ENCODE measurements at places on chromosomes 7 and 10. TPM values are rescaled to one million over a fixed set of nuclear protein-coding genes. Genes with fewer than 3 reads are reported as not detected.

The PHKG1 gene
- 3.6 TPM for total RNA-seq

The PRSS1 gene
- total RNA-seq = not detected

The WNT8B gene
- not detected for total RNA-seq

The CC2D2B gene
- total RNA-seq = 2.0 TPM

The CHRM2 gene
- total RNA-seq = 9.4 TPM

The COX19 gene
- 16.4 TPM for total RNA-seq

The CALY gene
- total RNA-seq = 4.7 TPM

The TUBB8 gene
- not detected for total RNA-seq

DNA sequence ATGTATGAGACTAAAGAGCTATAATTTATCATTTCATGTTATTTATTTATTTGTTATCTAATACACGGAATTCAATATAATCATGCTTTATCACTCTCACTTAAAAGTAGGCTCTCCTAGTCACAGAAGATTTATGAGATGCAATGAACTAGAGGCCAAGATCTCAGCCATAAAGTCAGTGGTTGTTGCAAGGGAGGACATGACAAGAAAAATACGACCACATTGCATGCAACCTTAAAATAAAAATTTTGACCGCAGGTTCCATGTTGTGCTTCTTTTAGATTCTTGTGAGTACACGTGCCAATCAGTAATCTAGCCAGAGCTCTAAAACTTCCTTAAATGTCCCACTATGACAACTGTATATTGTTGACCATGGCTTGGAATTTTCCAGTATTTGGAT, 75.9 kb upstream of the SP8 start:
- no peak for DNase-seq

DNA sequence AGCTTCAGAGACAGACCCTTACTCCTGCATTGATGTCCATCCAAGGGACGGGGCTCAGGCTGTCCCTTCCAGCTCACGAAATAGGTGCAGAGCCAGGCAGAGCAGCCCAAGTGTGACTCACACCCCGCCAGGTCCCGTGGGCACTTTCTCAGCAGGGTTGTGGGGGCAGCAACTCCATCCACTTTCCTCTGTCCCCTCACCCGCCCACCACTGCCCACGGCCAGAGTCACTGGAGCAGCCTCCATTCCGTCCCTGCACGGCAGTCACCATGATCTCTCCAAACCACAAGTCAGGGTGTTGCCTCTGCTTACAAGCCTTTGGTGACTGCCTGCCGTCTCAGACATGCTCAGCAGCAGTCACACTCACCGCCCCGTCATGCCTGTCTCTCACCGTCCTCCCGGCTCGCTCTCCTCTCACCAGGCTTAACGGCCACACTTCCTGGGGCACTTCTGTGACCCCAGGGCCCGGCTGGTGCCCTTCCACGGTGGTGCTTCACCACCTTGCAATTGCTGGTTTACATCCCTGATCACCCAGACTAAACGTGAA, 39.3 kb downstream of the CALML3 start:
- no peak for DNase-seq

DNA sequence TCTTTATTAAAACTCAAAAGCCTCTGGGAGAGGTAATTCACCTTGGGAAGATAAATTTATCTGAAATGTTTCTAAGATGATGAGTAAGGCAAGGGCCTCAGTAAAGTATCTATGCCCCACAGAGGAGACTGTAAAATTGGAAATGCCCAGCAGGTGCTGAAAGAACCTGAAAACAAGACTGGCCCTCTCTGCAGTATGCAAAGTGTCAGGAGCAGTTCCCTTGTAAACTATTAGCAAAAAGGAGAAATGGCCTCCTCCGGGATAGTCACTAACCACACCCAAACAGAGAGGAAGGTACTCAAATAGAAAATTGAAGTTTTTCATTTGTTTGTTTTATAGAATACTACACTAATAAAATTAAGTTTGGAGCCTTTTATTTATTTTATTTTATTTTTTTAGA, 81.2 kb downstream of the FZD1 start:
- no peak for DNase-seq

- DNase-seq = peak; percentile 3
These were observed 9.3 kb downstream of the RPP38 start for GRCh38 chr10:15106352-15107013.

DNA sequence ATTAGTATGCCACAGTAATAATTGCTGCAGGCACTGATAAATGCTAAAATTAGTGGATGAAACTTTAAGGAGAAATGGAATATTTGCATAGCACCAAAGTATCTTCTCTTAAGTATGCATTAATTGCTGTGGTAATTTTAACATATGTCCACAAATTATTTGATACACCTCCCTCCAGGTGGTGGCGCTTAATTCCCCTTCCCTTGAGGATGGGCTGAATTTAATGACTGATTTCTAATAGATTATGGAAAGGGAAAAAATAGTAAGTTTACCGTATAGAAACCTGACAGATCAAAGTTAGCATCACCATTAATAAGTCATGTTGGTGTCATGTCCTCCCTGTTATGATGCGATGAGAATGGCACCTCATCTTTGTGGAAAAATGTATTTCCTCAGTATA, 519.2 kb downstream of the TFEC start:
- DNase-seq = no peak

GRCh38 chr10:30701451-30702173, 72.1 kb upstream of the LYZL2 start:
- no peak for DNase-seq

DNA sequence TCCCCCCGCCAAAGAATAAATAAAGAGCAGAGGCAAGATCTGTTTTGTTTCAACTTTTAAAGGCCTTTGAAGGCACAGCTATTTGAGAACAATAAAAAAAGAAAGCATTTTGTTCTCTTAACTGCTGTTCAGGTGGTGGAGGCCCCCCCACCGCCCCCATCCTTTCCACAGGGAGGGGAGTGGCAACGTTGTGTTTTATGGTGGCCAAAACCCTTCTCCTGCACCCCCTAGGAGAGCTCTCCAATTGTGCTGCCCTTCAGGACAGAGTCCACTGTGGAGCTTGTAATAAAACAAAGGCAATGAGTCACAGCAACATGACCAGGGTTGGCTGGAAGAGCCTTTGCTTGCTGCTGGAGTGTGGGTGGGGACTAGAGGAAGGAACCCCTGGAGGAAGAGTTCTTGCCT, 987.9 kb downstream of the KCNMA1 start:
- no peak for DNase-seq

DNA sequence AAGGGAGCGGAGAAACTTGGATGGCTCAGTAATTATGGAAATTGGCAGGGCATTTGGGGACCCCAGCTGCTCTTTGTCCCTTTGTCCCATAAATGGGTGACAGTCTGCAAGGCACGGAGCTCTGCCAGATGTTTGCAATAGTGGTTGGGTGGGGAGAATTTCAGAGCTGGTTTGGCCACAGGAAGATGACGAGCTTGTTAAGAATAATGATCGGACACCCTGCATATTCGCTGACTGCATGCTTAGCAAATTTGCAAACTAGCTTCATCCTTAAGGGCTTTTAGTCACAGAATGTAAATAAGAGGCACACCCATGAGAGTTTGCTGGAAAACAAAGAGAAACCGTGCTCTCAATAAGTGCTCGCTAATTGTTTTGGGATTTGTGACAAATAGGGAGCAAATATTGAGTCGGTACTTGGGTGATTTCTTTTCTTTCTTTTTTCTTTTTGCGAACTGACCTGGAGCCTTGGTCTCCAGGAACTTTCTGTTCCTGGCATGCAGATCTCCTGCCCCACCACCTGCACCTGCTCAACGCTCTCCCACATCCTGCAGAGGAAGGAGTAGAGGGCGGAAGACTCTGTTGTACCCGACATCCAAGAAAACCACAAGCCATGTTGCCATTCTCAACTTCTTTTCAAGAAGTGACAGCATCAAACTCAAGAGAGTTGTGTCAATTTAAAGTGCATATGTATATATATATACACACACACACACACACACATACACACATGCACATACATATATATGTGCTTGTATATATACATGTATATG, 238.9 kb downstream of the CAMK1D start:
- DNase-seq = no peak

DNA sequence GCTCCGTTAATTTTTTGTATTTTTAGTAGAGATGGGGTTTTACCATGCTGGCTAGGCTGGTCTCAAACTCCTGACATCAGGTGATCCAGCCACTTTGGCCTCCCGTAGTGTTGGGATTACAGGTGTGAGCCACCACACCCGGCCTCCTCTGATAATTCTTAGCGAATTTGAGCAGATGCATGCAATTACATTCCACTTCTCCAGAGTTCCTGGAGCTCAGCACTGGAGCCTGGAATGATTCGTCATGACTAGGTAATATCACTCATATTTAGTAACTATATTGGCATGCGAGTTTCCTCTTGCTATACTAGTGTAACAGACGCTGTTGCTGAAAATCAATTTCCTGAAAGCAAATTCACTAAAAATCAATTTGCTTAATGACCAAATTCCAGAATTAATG, 86.8 kb downstream of the MKX start:
- DNase-seq = no peak

GRCh38 chr10:24597961-24598360, 125.7 kb downstream of the ARHGAP21 start:
- DNase-seq = no peak

GRCh38 chr7:88758381-88759229, 895 bp upstream of the ZNF804B start:
- DNase-seq = peak; percentile 44

GRCh38 chr10:60735244-60735643, 43.0 kb upstream of the CDK1 start:
- DNase-seq = no peak

- DNase-seq = no peak
These were observed 933 bp downstream of the MDFIC start for GRCh38 chr7:114922652-114923402.

DNA sequence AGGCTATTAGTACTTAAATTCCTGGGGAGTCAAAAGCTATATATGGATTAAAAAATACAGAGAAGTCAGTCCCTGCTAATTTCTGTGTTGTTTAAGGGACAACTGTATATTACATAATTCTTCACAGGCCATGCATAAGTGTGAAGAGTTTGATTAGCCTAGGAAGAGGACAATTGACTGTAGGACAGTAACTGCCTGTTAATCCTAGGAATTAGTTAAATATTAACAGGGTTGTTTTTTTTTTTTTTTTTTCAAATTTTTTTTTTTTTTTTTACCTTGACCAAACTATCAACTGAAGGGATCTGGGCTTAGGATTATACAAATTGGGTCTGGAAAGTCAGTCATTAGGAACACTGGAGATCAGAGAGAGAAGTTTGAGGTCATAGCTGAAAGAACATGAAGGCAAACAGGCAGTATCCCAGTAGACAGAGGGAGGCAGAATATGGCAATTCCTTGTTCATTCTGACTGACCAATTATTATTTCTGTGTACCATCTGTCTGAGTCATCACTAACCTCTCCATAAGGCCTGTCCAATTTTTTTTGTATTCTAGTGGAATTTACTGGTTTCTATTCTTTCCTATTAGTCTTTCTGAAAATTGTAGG, 1139.2 kb downstream of the SORCS1 start:
- DNase-seq = no peak

DNA sequence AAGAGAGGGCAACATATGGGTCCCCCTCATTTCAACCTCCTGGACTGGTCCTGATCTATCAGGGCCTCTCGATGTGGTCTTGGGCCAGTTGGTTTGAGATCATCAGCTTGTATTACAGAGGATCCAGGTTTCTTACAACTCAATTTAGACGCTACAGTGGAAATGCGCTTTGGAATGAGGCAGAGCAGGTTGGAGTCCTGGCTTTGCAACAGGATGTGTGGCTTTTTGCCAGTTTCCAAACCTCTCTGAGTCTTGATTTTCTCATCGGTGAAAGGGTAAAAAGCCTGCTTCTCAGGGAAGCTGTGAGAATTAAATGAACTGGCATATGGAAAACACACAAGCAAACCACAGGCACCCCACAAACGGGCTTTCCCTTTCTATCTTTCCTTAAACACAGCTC, 37.5 kb upstream of the MKI67 start:
- no peak for DNase-seq

GRCh38 chr10:113091920-113092319, 141.9 kb downstream of the TCF7L2 start:
- no peak for DNase-seq

- DNase-seq = no peak
These were observed 125.3 kb downstream of the RAB11FIP2 start for GRCh38 chr10:117921421-117921820.

DNA sequence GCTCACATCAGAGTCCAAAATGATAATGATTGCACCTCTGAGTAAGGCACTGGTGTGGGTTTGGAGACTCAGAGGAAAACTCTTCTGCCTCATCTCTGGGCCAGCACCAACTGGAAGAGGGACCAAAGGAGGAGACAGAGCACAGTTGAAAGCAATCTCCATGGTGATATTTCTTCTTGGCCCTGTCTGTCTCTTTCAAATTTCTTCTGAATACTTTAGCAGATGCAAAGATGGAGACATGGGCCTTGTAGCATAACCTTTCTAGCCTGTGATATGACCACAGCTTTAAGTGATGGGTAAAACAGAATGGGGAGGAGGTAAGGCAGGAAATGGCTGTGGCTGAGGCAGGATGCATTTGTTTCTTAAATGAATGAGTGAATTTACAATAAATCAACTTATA, 12.2 kb upstream of the GIMAP7 start:
- no peak for DNase-seq

DNA sequence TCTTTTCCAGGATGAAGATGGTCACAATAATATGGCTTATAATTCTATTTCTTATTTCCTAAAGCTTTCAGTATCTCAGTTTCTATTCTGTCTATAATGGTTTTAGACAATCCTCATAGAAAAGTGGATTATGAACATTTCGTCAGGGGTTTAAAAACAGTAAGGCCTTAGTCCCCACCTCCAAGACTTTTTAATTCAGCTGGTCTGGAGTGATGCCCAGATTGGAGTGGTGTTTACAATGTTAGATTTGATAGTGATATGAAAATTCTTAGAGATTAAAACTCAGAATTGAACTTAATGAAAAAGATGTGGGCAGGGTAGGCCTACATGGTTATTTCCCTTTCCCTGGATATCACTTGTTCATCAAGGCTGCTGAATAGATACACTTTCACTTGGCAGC, 1238.3 kb downstream of the SORCS3 start:
- DNase-seq = no peak

GRCh38 chr10:32130788-32131187, 74.6 kb upstream of the KIF5B start:
- no peak for DNase-seq

GRCh38 chr7:92633211-92633906, 43.2 kb upstream of the FAM133B start:
- DNase-seq = peak; percentile 33

DNA sequence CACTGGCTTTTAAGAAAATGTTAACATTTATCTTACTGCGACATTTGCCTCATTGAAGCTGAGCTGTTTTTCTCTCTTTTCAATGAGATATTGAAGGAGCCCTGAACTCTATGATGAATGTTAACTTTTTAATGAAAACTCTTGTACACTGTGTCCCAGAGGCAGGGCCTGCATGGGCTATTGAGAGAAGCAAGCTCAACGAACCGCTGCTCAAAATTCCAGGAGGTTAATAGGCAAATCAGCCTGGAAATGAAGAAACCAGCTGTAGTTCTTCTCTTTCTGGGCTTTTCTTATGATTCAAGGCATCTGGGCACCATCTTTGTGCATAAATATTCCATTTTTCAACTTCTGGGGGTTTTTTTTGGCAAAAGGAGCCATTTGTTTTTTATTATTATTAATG, 168.4 kb upstream of the NPVF start:
- no peak for DNase-seq
